ENCODE measurements at places on chromosomes 7 and 10.

- DNase-seq: peak; percentile 18
These were observed 4.7 kb upstream of the DEPP1 start for GRCh38 chr10:44983066-44983894.

GRCh38 chr10:43960477-43960876 is 311.8 kb upstream of the ZNF32 start:
- DNase-seq: no peak

DNA sequence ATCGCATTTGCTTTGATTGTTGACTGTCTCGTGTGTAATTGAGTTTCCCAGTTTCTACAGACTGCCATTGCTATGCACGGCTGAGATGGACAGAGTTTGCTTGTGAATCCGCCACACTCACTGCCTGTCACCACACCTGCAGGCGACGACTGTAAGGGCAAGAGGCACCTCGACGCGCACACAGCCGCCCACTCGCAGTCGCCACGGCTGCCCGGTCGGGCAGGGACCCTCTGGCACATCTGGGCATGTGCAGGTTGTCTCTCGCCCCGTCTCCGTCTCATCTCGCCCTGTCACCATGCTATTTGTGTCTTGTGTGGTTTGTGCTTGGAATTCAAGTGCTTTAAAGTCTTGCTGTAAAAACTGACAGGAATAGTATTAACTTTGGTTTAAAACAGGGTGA is 17.5 kb downstream of the SUN1 start:
- no peak for DNase-seq

GRCh38 chr10:44044549-44044948 is 340.3 kb downstream of the CXCL12 start:
- no peak for DNase-seq

DNA sequence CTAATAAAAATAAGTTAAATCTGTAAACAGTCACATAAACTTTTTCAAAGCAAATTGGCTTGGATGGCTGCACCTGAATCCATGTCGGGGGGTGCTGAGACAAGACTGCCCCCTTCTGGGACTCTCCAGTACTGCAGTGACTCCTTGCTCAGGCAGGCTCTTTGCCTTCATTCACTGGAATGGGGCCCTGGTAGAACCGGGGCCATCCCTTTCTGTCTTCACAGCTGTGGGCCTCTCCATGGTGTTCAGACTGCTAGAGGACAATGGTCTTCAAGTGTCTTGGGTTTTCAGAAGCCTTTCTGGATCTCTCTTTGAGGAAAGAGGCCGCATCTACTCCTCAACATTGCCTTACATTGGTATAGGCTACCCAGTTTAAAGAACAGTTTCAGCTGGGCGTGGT is 16.1 kb upstream of the IMPDH1 start:
- peak; percentile 80 for DNase-seq

All from tibial artery (tissue), 4 donors.